GM12892 (cell line): ENCODE measurements at places on chromosomes 12 and 14.

GRCh38 chr12:5546616-5547015 is 114.7 kb downstream of the NTF3 start:
- no peak for DNase-seq

GRCh38 chr12:38930990-38931389 is 25.6 kb upstream of the CPNE8 start:
- DNase-seq: no peak

DNA sequence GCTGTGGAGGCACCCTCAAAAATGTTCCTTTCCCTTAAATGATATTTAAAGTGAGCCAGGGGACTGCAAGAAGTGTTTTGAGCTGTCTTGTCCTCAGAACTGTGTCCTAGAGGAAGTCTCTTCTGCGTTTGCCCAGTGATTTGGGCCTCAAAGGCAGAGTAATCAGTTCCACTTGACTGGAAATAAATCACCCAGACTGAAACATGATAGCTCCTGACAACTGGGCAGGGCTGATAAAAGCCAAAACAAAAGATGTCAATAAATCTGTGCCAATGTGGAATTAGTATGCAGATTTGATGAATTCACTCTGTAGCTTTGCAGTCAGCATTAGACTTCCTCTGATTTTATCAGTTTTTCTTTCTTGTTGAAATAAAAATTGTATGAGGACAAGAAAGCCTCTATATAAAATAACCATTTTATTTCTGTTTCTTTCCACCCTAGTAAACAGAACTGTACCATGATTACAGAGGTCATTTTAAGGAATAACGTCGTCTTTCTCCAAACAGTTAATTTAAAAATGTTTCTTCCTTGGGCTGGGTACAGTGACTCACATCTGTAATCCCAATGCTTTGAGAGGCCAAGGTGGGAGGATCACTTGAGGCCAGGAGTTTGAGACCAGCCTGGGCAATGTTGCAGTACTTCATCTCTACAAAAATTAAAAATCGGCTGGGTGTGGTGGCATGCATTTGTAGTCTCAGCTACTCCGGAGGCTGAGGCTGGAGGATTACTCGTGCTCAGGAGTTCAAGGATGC is 180.8 kb downstream of the ERC1 start:
- no peak for DNase-seq

- DNase-seq: no peak
Measured at GRCh38 chr12:19179986-19180385, 50.5 kb downstream of the PLEKHA5 start.

- no peak for DNase-seq
Measured at GRCh38 chr14:92963301-92964123, 40.6 kb downstream of the CHGA start.

GRCh38 chr12:43214166-43214565 is 337.8 kb downstream of the ADAMTS20 start:
- DNase-seq: no peak

DNA sequence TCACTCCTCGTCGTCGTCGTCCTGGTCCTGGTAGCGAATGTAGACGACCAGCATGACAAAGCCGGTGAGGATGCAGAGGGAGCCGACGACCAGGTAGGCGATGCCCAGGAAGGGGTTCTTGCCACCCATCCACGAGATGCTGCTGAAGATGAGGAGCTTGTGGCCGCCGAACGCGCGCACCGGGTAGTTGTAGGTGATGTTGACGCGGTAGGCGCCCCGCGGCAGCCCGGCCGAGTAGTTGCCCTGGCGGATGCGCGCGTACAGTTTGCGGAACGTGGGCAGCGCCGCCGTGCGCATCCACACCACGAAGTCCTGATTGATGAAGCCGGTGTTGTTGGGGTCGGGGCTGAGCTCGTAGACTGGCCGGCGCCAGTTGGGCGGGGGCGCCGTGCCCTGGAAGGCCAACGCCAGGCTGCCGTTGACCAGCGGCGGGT is 1.0 kb downstream of the TMEM30B start:
- DNase-seq: no peak

GRCh38 chr14:59046746-59047145 is 141.7 kb upstream of the DAAM1 start:
- DNase-seq: no peak

DNA sequence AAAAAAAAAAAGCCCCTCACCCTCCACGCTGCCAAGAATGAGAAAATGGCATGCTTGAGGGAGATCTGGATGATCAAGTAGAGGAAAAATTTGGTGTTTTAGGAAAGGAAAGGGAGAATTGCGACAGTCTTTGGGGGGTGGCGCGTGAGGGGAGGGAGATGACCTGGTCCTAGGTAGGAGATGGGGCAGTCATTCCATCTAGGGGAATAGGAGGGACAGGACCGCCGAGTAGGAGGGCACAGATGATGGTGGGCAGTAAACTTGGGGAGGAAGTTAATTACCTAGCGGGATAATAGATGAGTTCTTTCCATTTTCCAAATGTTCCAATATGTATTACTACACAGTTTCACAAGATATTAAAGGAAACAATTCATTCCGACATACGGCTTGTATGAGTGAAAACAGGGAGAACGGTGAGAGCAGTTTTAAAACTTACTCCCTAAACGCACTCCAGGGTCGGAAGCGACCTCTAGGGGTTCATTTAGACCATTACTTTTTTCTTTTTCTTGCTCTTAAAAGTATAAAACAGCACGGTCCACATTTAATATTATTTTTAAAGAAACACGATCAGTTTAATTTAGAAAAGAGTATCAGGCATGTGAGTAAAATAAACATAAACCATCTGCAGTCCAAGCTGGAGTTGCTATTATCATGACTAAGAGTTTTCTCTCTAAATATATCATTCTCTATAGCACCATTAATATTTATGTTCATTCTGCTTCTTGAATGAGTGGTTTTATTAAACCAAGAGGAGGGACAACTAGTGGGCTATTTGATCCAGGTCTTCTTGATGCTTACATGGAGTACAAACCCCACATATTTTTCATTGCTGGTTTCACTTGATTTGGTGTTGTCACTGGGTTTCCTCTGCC is 3.0 kb upstream of the FNTB start:
- DNase-seq: no peak
